ENCODE measurements at places on chromosomes 5 and 9. TPM values are rescaled to one million over a fixed set of nuclear protein-coding genes. Genes with fewer than 3 reads are reported as not detected.
A peak's percentile ranks its signal among the peaks of the same experiment; 100 is the strongest.

- peak; percentile 18 for DNase-seq
Observed at GRCh38 chr5:1472964-1473628, 27.9 kb upstream of the SLC6A3 start.

The GPBP1 gene
- total RNA-seq: 53.8 TPM

DNA sequence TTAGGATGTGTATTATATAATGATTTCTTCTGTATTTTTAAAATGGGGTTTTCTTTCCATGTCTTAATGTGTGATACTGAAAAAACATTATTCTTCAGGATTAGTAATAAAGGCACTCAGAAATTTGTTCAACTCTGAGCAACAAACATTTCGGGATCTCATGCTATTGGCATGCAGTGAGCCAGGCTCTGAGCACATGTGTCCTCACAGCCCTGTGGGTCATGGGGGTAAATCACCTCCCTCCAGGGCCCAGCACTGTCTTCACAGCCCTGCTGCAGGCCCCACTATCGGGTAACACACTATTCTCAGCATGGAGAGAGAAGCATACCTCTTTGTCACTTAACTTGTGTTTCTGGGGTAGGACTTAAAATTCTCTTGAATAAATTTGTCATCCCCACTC lies 14.0 kb downstream of the TMEM174 start:
- DNase-seq: no peak

- DNase-seq: no peak
Observed at GRCh38 chr5:167578977-167579692, 712.3 kb upstream of the WWC1 start.

DNA sequence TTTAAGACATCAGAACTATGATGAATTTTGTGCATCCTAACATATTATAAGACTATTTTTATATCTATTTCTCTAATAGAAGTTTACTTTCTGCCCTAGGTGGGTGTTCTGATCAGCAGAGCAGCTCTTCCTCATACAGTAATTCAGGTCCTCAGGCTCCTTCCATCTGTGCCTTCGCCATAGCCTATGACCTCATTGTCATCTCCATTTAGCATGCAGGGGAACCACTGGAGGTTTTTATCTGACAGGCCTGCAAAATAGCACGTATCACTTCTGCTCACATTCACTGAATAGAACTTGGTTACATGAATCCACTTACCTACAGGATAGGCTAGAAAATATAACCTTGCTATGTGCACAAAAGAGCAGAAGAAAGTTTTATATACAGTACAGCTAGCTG lies 159.4 kb upstream of the CCNH start:
- DNase-seq: no peak

DNA sequence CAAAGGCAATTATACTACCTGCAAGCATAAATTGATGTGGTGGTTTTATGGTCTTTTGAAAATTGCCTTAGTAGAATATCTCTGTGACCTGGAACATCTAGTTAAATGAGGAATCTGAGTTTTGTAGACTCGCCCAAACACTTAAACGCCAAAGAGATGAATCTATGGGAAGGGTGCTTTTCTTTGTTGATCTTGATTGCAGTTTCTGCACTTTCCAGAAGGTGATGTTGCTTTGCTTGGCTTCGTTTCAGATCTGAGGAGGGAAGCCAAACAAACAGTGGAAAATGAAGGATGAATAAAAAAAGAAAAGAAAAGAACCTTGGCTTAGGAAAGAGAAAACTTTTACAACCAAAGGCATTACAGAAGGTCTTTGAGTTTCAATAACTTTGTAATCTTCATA lies 1021.2 kb downstream of the NR2F1-AS1 start:
- no peak for DNase-seq

The FOXD4L5 gene
- total RNA-seq: not detected

DNA sequence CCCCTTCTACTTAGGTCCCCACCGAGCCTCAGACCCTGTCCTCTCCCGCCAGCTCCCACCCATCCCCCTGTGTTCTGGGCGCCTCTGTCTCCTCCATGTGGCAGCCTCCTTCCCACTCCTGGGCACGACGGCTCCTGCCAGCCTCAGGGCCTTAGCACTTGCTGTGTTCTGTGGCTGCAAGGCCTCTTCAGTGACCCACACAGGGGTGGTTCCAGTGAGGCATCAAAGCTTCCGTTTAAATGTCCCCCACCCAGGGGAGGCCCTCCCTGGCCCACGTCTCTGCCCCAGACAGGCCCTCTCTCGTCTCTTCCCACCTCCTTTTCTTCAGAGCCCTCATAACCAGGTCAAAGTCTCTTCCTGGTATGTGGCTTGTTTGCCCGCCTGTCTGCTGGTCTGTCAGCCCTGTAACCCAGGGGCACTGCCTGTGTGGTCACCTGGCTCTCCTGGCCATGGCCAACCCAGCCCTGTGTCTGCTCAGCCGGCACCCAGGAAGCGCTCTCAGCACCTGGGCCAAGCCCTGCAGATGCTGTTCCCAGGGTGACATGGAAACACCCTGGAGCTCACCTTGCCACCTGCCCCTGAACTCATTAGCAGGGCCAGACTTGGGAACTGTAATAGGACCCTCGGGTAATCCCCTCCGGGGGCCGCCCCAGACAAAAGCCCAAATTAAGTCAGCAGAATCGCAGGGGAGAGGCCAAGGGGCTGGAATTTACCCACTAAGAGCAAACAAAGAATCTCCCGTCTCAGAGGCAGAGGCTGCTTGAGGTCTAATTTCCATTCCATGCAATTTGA lies 33.7 kb downstream of the LHX3 start:
- no peak for DNase-seq

DNA sequence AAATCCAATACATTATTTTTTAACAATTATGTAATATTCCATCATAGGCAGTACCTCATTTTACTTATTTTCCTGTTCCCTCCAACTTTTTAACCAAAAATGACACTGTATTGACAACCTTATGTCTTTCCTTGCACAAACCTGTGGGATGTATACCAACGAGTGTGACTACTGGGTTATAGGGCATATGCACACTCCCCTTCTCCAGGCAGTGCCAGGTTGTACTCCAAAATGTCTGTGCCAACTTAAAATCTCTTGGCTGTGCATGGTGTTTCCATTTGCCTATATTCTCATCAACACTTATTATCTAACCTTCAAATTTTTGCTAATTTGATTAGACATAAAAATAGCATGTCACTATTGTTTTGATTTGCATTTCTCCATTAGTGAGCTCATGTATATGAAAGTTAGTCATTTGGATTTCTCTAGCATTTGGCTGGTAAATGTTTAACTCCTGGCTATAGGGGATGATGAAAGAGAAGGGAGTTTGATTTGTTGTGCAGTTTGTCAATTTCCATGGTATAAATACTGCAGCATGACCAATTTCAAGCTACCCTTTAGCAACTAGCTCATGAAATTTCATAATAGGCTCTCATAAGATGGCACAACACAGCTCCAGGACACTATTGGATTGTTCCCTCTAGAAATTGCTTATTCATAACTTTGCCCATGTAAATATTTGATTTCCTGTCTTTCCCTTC lies 129.9 kb downstream of the BAAT start:
- no peak for DNase-seq

- DNase-seq: no peak
Observed at GRCh38 chr9:109139851-109140250, 20.1 kb upstream of the TMEM245 start.

The MARVELD2 gene
- 12.5 TPM for total RNA-seq

The C5orf15 gene
- 51.4 TPM for total RNA-seq

GRCh38 chr5:131488463-131488862 lies 146.6 kb downstream of the RAPGEF6 start:
- no peak for DNase-seq

- no peak for DNase-seq
Observed at GRCh38 chr9:133918111-133918813, 73.9 kb downstream of the VAV2 start.

GRCh38 chr5:154524859-154525258 lies 46.8 kb upstream of the HAND1 start:
- DNase-seq: no peak

DNA sequence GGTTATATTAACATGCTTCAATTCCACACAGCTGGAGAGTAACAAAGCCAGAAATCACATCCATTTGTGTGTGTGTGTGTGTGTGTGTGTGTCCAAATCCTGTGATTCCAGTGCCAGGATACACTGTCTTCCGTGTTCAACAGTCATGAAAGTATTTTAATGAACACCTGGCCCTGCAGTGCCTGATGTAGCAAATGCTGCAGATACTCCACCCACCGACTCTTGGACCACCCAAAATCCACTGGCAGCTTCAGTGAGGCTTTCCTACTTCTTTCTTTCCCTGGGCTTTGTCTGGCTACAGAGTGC lies 13.1 kb upstream of the INSYN2B start:
- no peak for DNase-seq

- no peak for DNase-seq
Observed at GRCh38 chr9:133699546-133699945, 38.6 kb downstream of the SARDH start.

GRCh38 chr5:158170534-158170933 lies 311.6 kb upstream of the CLINT1 start:
- DNase-seq: no peak

The SPATA31C1 gene
- total RNA-seq: not detected

GRCh38 chr5:132447196-132447595 lies 43.4 kb downstream of the IRF1 start:
- DNase-seq: no peak

GRCh38 chr9:4225291-4226028 lies 74.4 kb downstream of the GLIS3 start:
- no peak for DNase-seq

- DNase-seq: no peak
Observed at GRCh38 chr9:109721001-109721400, 59.0 kb upstream of the PALM2AKAP2 start.

DNA sequence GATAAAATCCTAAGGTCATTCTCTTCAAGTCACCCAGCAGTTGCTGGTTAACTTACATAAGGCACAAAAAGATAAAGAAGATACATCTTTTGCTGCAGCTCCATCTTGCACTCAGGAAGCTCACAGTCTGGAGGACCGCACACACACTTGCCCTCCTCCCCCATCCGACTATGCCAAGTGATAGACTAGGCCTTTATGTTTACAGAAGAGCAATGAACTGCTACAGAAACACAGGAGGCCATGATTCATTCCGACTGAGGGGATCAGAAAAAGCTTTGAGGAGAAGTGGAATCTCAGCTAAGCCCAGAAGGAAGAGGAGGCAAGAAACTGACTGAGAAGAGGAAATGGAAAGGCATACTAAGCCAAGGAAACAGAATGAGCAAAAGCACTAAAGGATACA lies 17.4 kb downstream of the NRG2 start:
- DNase-seq: no peak

- DNase-seq: peak; percentile 28
Observed at GRCh38 chr9:129835860-129836223, 584 bp downstream of the USP20 start.

- no peak for DNase-seq
Observed at GRCh38 chr5:6135977-6136376, 242.4 kb downstream of the MED10 start.

- no peak for DNase-seq
Observed at GRCh38 chr9:79692857-79693571, 121.2 kb downstream of the TLE4 start.

GRCh38 chr9:127722055-127722745 lies 6.3 kb downstream of the TTC16 start:
- DNase-seq: no peak

GRCh38 chr9:126309427-126310189 lies 17.0 kb upstream of the MVB12B start:
- no peak for DNase-seq

GRCh38 chr9:127267793-127268525 lies 3.4 kb downstream of the GARNL3 start:
- DNase-seq: no peak

GRCh38 chr9:114250235-114250568 lies 72.7 kb upstream of the ORM1 start:
- DNase-seq: peak; percentile 78

The SV2C gene
- total RNA-seq: not detected

DNA sequence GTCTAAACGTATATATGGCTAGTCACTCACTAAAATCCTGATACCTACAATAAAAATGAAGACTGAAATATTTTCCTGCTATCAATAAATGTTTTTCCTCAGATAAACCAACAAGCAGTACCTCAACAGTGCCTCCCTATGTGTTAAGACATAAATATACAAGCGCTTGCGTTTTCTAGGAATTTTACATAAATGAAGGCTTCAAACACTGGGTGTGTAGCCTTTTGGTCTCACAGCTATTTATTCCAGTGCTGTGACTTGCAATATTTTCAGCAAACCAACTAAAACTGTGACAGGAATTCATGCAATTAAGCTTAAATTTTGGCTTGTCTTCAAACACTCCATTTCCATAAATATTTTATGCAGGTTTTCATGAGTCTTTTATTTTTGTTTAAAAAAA lies 437.0 kb downstream of the BNC2 start:
- DNase-seq: no peak

DNA sequence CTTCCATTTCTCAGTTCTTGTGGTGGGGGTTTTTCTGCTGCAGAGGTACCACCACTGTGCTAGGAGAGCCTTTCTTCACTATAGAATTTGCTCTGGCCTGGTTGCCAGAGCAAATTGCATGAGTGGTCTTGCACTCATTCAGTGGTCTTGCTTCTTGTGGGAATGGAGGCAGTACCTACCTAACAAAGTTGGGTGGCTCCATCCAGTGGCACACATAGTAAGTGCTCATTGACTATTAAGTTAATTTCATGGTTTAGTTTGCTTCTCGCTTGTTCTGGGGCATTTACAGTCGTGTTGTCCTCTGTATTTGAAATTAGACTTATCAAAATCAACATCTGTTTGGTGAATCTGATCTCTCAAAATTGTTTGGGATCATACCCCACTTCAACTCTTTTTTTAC lies 23.0 kb downstream of the SLC28A3 start:
- no peak for DNase-seq

GRCh38 chr5:174448041-174448440 lies 276.3 kb upstream of the MSX2 start:
- no peak for DNase-seq
